ENCODE measurements at places on chromosomes 1 and 21.

GRCh38 chr1:169964206-169964605 is 70.5 kb upstream of the SCYL3 start:
- DNase-seq, result no peak

- no peak for DNase-seq
These were observed 10.7 kb upstream of the DNMT3L start for GRCh38 chr21:44272284-44272858.

- no peak for DNase-seq
These were observed 76.6 kb downstream of the RGL1 start for GRCh38 chr1:183881387-183882131.

- DNase-seq, result peak; percentile 27
These were observed 74.7 kb downstream of the RUNX1 start for GRCh38 chr21:34974162-34974981.

DNA sequence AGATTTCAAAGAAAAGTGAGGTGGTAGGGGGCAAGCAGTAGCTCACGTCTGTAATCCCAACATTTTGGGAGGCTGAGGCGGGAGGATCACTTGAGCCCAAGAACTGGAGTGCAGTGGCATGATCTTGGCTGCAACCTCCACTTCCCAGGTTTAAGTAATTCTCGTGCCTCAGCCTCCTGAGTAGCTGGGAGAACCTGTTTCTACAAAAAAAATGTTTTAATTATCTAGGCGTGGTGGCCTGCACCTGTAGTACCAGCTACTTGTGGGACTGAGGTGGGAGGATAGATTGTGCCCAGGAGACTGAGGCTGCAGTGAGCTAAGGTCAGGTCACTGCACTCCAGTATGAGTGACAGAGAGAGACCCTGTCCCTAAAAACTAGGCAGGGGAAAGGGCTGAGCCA is 2.6 kb upstream of the TSPAN1 start:
- no peak for DNase-seq

GRCh38 chr1:54701996-54702395 is 13.7 kb upstream of the TTC4 start:
- DNase-seq, result no peak

Measured in activated T-cell treated with anti-CD3 and anti-CD28 coated beads for 1 hour (primary cell).